Brain microvascular endothelial cell (primary cell): ENCODE measurements at places on chromosomes 13 and 19.
A peak's percentile ranks its signal among the peaks of the same experiment; 100 is the strongest.

- no peak for DNase-seq
Measured at GRCh38 chr19:53519446-53519845, 18.5 kb upstream of the ZNF331 start.

GRCh38 chr19:47699360-47699917 is 13.8 kb upstream of the EHD2 start:
- DNase-seq = no peak

DNA sequence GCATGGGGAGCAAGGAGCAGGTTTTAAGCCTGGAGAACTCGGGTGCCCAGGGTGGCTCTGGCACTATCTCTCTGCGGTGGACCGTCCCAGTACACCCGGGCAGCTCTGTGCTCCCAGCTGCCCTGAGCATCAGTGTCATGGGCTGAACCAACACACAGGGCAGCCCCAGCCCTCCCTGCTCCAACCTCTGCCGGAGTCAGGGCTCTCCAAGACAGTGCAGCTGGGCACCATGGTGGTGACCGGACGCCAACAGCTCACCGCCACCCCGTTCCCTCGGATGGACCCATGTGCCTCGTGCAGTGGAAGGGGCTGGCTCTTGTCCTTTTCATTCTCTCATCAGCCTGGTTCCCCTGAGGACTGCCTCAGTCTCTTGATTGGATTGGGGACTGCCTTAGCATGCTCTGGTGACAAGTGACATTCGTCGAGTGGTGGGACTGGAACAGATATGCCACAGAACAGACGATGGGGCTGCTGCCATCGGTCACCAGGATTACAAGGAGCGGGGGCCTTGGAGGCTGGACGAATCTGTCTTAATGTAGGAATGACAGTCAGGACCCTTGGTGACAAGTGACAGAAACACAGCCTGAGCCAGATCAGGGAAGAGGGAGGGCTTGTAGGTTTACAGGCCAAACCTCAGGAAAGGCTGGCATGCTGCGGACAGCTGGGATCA is 25.7 kb upstream of the VSTM2B start:
- no peak for DNase-seq

DNA sequence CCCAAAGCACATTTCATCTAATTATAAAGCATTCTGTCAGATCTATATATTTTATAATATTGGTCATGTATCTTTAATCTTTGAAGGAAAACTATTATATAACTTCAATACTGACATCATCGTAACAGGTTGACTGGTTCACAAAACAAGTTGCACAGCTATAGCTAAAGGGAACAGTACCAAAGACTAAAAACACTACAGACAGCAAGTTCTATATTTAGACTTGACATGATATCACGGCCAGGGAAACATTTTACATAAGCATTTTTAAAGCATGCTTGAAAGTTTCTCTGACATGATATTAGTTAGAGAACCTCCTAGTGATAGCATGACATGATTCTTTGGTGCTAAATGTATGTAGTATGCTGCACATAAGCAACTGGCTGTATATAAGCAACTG is 182.5 kb downstream of the NDFIP2 start:
- DNase-seq = no peak

GRCh38 chr13:42137856-42138537 is 89.5 kb downstream of the DGKH start:
- DNase-seq = peak; percentile 35

- DNase-seq = no peak
Measured at GRCh38 chr19:18996351-18996750, 37.0 kb downstream of the SUGP2 start.
